Tibial nerve (tissue), 4 donors: ENCODE measurements at places on chromosomes 11 and 22.
A peak's percentile ranks its signal among the peaks of the same experiment; 100 is the strongest.

GRCh38 chr11:1781593-1781975 lies 17.9 kb upstream of the CTSD start:
- DNase-seq, result no peak

DNA sequence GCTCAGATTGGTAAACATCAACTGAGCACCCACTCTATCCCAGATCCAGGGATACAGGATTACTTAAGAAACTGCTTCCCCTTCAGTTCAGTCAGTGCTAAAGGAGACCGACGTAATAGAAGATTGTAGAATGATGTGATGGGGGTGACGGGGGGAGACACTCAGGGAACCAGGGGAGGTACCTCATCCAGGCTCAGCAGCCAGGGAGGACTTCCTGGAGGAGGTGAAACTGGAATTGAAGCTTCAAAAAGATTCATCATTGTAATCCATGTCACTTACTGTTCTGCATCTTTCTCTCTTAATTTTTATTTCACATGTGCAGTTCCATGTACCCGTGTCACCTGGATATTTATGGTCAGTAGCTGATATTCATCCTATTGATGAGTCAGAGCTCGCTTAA lies 19.1 kb upstream of the TEF start:
- DNase-seq, result no peak

DNA sequence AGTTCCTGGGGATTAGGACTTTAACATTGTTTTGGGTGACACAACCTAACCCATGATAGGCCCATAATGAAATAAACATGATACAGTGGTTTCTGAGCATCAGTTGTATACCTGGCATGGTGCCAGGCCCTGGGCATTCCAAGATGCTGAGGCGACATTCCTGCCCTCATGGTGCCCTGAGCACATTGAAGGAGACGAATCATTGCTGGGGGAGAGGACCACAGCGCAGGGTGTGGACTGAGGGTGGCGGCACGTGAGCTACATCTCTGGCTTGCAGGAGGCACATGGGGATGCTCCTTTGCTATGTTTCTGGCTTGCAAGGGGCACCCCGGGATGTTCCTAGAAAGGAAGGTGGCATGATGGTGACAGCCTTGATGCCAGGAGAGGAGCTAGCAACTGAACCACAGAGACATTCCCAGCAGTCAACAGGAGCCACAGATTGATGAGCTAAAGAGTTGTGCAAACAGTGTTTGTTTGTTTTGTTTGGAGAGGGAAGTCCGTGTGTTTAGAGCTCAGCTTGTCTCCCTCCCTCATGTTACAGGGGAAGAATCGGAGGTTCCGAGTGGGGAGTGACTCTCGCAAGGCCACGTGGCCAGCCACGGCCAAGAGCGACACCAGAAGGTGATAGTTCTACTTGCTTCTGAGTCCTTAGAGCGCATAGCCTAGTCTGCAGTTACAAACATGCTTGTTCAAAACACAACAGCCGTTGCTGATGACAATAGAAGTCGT lies 106.4 kb downstream of the MIAT start:
- DNase-seq, result no peak

DNA sequence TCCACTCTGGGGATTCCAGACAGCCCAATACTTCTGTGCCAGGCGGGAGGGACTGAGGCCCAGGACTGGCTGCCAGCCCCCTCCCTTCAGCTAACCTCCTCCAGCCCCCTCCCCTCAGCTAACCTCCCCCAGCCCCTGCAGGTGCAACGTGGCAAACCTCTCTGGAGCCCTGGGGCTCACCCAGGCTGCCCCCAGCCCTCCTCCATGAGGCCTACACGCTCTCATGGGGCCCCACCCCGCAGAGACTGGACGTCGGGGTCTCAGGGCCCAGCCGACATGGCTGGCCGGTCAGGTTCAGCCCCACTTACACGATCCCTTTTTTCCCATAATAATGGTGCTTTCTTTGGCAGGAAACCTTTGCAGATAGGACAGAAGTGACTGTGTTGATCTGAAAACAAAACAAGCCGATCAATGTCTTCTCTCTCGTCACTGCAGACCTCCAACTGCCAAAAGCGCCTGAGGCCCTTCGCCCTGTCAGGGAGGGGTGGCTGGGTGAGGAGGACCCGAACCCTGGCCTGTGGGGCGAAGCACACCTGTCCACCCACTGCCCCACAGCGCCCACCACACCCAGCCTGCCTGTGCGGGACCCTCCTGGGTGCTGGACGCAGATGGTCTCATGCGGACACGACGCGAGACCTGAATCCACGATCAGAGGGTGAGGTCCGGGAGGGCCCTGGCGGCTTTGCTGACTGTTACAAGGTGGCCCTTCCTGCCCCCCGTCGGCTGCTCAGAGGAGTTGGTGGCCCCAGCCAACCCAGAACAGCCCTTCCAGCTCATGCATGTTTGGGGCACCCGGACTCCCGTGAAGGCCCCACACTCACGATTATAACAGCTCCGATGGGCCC lies 33.6 kb downstream of the TRMU start:
- no peak for DNase-seq

DNA sequence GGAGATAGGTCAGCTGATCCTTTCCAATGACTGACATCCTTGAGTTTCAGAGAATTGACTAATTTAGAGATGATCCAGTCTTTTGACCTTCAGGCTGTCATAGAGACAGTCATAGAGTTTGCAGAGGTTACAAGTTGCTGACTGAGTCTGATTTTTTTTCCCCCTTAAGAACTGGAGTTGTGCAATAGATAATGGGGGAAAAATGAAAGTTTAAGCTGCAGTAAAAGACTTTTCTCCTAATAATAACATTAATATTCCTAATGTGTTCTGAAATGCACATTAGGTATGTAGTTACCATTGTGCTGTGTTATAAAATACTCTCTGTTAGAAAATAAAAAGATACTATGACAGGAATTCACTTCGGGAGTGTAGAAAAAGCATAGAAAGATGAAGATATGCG lies 876.9 kb upstream of the RAG2 start:
- no peak for DNase-seq

GRCh38 chr22:32158712-32159533 lies at the start of gene C22orf42:
Gene C22orf42 (minus strand): TSS chr22:32159303. CDS start chr22:32159215, 88 bp downstream.
- DNase-seq, result no peak

DNA sequence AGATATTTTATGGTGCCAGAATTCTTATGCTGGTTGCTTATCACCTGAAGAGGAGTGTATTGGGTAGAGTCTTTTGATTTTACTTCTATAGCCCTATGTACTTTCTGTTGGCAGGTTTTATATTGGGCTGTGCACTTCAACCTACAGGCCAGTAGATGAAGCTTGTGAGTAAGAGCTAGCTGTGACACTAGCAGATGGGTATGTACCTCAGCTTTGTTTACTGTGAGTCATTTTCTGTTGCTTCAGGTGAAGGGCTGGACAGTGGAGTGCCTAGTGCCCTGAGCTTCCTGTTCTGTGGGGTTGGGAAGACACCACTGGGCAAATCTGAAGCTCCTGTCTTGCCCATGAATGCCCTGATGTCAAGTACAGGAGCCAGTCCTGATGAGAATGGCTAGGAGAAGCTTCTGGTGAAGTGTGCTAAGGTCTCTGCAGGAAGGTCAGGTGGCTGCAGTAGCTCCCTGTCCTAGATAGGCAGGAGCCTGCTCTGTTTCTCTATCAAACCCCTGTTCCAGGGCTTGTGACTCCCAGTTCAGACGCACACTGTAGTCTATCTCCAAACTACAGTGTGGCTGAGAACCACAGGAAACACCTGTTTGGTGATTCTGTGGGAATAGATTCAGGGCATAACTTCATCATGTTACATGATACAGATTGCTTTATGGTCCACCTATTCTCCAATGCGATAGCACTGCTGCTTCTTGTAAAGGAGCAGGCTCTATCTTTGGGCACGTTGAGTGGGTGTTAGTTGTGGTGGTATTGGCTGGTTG lies 755.7 kb downstream of the KCNA4 start:
- no peak for DNase-seq

GRCh38 chr11:114036147-114036811 lies 23.2 kb upstream of the ZBTB16 start:
- DNase-seq, result peak; percentile 73

DNA sequence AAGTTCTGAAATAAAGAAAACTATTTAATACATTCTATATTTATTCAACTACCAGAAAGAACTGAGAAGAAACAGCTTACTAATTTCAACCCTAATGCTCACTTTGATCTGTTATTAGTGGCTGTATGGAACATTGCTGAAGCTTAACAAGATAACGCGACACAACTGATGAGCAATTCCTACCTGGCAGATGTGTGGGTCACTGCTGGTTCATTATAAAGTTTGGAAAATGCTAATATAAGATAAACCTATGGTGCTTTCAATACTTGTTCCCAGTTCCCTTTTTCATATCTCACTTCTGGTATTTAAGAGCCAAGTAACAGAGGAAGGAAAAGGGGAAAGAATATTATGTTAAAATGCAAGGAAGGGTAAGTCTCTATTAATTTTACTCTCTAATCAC lies 10.5 kb downstream of the CTSC start:
- DNase-seq, result no peak

DNA sequence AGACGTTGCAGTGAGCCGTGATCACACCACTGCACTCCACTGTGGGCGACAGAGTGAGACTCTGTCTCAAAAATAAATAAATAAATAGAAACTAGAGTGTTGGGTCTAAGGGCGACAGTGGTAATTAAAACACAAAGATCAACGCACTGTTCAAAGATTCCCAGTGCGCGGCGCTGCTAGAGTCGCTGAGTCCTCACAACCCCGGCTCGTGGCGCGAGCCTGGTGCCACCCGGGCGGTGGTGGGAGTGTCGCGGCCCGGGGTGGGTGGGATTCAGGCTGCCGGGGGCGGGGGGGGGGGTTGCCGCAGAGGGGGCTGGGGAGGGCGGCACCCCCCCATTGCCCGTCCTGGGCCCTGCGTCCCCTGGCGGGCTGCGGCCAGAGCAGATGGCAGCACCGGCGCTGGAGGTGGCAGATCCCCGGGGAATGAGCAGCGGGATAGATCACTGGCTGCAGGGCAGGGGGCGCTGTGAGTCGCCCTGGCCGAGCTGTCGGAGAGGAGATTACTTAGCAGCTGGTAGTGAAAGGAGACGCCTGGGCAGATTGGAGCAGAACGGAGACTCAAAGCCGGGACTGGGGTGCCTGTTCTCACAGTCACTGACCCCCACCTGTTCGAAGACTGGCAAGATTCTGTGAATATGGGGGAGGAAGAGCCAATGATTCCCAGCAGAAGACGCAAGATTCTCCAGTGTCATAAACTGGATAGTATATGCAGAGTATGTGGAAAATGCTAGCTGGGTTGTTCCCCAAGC lies 30.2 kb upstream of the APOBEC3A start:
- DNase-seq, result peak; percentile 40

DNA sequence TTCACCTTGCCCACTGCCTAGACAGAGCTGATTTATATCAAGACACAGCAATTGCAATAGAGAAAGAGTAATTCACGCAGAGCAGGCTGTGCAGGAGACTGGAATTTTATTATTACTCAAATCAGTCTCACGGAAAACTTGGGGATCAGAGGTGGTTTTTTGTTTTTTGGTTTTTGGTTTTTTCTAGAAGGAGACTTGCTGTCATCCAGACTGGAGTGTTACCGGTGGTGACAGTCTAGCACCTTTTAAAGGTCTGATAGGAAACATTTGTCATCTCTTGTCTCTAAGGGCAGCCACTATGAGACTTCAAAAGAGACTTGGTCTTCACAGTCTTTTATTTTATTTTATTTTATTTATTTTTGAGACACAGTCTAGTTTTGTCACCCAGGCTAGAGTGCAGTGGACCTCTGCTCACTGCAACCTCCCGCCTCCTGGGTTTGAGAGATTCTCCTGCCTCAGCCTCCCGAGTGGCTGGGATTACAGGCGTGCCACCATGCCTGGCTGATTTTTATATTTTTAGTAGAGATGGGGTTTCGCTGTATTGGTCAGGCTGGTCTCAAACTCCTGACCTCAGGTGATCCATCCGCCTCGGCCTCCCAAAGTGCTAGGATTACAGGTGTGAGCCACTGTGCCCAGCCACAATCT lies 19.1 kb downstream of the APOBEC3H start:
- DNase-seq, result no peak

- no peak for DNase-seq
Measured at GRCh38 chr11:66131937-66132632, 62.0 kb downstream of the PACS1 start.

DNA sequence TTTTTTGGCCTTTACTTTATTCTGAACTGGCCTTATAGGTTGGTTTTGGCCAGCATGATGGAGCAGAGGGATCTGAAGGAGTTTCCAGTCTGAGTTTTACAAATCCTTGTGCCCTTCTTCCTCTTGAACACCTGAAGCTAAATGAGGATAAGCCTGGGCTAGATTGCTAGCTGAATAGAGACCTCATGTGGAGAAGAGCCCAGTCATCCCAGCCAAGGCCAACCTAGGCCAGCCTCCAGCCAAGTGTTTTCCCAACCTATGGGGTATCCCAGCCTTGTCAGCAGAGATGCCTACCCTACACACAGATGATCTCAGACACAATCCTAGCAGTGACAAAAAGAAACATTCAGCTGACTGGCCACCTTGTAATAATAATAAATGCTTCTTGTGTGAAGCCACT lies 966 bp upstream of the CASP12 start:
- no peak for DNase-seq

- no peak for DNase-seq
Measured at GRCh38 chr22:25566186-25566897, 1.9 kb downstream of the GRK3 start.

DNA sequence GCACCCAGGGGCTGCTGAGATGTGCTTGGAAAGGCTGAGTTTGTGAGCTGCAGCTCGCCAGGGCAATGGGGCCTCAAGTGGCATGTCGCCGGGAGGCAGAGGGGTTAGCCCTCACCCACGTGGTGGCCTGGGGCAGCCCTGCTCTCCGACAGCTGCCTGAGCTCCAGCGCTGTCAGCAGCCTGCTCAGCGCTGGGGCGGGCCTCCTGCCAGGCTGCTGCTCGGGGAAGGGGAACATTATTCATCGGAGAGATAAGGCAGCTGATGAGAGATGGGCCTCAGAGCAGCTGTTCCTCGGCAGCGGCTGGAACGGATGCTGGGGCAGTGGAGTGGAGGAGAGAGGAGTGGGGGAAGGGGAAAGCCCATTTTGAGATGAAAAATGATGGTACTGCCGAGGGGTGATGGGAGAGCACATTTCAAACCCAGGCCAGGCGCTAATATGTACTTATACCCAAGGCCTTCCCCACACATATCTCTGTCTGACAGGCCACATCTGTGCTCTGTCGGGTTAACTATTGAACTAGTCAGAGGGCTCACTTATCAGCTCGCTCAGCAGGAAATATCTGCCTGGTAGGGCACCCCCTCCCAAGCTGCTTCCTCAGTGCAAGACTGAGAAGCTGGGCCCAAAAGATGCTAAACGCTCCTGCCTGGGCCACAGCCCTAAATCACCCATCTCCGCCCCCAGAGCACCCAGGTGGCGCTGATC lies 79.5 kb downstream of the TIMP3 start:
- no peak for DNase-seq

DNA sequence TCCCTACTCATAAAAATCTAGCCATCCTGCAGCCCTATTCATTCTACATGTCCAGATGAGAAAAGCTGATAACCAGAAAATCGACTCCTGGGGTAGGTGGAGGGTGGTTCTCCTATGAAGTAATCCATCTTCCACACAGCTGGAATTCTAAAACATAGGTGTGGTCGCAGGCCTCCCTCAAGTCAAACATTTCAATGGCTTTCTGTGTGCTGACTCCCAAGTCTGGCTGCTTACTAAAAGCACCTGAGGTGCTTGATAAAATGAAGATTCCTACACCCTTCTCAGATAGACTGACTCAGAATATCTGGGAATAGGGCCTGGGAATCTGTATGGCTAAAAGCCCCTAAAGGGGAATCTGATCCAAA lies 26.1 kb downstream of the IRAG1 start:
- DNase-seq, result no peak

- no peak for DNase-seq
Measured at GRCh38 chr11:83392556-83392955, 106.4 kb upstream of the CCDC90B start.

- no peak for DNase-seq
Measured at GRCh38 chr11:86067009-86067850, 1.7 kb downstream of the PICALM start.

- no peak for DNase-seq
Measured at GRCh38 chr11:118088531-118088930, 1.8 kb upstream of the SMIM35 start.
